Right kidney (tissue), 9 donors: ENCODE measurements at places on chromosomes 4 and X.

GRCh38 chrX:134570899-134571298, 87.4 kb downstream of the PLAC1 start:
- no peak for DNase-seq

GRCh38 chr4:141643557-141643956, 7.2 kb downstream of the IL15 start:
- DNase-seq = no peak

GRCh38 chrX:6120329-6120728, 108.3 kb downstream of the NLGN4X start:
- DNase-seq = no peak

GRCh38 chr4:97493815-97494518, 649.3 kb downstream of the STPG2 start:
- no peak for DNase-seq

DNA sequence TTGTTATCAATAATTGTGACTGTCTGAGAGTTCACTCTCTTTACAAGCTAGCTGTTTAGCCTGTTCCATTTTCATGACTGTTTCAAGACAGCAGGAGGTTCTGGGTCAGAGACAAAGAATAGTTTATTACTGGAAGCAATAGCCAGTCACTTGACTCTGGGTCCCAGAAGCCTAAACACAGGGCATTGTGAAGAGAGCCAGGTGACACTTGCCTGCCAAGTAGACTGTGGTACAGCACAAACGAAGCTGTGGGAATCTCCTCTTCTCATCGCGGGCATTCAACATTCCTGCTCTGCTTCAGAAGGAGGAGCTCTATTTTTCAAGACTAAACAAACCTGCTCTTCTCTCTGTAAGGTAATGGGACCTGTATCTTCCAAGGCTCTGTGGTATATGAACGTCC, 485.1 kb downstream of the TRIML1 start:
- DNase-seq = no peak

- DNase-seq = no peak
Observed at GRCh38 chrX:152927858-152928760, 30.2 kb downstream of the ZNF185 start.

DNA sequence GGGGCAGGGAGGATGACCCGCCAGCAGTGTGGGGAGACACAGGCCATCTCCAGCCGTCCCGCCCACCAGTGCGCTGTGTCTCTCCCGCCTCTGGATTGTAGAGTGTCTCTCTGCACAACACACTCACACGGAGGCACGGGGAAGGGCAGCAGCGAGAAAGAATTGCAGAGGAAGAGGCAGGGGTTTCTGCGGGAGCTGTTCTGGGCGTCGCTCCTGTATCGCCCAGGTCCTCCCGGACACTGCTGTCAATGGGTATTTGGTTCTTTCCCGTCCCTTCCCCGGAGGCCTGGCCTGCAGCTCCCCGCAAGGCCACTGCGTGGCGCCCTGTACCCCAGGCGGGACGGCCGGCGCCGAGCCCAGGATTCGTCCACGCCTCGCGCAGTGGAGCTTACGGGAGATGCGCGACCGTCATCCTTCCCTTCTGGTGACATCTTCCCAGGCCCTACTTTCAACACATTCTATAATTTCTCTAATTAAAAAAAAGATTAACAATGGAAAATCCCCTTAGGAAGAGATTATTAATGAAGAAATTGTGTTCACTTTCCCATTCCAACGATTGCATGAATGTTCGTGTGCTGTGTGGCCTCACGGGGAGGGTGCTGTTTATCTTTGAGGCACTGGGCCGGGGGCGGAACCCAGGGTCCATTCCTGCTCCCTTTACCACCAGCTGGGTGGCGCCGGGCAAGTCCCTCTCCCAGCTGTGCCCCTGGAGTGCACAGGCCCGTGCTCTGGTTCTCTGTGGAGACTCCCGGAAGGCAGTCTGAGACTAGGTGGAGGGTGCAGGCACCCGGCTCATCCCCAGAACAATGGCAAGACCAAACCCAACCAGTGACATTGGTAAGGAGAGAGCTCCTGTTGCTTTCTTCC, 95.7 kb downstream of the CPZ start:
- DNase-seq = peak; percentile 57

DNA sequence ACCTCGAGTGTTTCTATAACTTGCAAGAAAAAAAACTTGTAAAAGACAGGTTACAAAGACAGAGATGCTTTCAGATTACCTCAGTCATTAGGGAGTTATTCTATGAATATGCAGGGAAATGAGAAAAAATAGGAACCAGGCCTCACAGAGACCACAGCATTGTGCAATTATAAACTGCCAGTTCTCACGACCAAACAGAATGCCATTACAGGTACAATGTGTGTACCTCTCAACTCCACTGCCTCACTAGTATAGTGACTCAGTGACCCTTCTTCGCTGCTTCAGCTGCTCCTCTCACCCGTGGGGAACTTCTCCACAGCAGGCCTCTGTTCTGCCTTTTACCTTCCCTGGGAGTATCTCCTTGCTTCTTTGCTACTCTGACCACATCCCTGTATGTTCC, 2.3 kb upstream of the HTATSF1 start:
- DNase-seq = no peak

GRCh38 chr4:15233264-15233597, 194.6 kb upstream of the C1QTNF7 start:
- no peak for DNase-seq

DNA sequence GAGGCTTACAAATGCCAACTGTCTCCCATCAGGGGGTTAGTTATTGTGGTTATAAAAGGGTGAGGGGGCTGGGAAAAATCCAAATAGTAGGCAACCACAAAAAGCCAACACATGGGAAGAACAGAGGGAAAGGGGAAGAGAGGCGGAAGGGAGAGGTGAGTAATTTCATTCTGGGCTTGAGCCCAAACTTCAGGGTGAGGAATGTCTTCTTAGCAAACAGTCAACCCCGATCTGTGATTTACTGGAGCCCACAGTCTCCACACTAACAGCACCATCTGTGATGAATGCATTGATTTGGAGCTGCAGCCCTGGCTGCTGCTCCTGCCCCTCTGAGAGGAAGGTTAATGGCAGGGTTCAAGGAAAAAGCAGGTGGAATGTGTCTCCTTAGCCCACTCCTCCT, 162.2 kb upstream of the GPR101 start:
- no peak for DNase-seq
